Fibroblast of lung (primary cell): ENCODE measurements at places on chromosomes 7 and 10. TPM values are rescaled to one million over a fixed set of nuclear protein-coding genes. Genes with fewer than 3 reads are reported as not detected.
A peak's percentile ranks its signal among the peaks of the same experiment; 100 is the strongest.

DNA sequence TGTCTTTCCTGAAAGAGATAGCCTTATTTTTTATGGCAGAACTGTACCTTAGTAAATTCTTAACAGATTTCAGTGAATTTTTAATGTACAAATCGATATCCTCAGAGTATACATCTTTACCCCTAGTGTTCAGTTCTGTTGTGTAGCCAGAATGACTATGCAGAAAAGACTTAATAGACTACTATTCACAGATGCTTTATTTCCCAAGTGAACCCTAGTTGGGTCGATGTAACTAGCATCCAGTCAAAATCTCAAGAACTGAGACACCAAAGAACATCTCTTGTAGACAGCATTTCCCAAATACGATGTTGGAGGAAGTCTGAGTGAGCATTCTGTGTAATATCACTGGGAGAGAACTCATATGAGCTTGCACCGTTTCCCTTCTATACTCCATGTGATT lies 1.5 kb downstream of the AKR1C3 start:
- DNase-seq: no peak

GRCh38 chr10:26215935-26216584 lies 514 bp upstream of the GAD2 start:
- no peak for DNase-seq

GRCh38 chr7:2687338-2687869 lies 598 bp upstream of the AMZ1 start:
- no peak for DNase-seq

- no peak for DNase-seq
These were observed 6.6 kb downstream of the SYNPO2L start for GRCh38 chr10:73648975-73649829.

DNA sequence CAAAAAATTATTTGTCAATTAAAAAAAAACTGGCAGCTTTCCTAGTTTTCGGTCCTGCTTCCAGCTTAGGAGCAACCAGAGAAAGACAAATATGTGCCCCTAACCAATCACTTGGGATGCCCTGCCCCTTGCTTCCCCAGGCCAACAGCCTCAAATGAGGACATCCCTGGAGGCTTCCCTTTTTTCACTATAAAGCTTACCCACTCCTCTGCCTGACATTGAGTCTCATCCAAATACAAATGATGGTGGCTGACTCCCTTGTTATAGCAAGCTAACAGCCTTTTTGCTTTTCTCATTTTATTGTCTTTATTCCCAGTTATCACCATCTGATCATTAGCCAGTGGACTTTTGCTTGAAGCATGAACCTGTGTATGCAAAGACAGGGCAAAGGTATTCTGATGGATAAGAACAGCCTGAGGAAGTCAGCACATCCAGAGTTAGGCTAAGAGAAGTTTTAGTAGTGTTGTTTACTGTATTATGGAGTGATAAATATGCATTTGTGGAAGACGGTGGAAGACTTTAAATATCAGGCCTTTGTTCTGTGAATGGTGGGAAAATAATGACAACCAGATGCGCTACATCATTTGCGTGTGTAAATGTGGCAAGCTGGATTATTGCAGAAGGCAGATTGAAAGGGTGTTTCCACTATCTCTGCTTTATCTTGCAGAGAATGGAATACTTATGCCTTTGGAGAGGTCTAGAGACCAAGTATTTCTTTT lies 1.7 kb upstream of the CCM2 start:
- DNase-seq: no peak

DNA sequence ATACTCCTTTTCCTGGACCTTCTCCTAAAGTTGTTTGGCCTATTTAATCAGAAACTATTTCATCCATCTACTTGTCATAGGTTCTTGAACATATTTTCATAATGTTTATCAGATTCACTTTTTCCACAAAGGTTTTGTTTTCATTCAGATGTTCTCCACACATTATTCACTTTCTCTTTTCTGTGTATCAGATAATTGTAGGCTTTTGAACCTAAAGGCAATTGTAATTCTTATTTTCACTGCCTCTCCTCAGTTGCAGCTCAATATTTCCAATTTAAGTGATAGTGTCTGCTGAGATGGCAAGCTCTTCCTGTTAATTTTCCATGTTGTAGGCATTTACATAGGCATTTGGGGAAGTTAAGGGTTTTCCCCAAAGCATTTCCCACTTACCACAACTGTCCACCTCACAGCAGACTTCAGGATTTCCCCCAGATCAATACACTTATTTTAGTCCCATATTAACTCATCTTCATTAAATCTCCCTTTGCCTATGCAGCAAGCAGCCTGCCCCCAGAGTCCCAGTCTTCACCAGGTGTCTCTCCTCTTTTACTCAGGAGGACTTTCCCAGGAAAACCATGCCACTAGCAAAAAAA lies 12.3 kb upstream of the IKZF1 start:
- DNase-seq: no peak

- DNase-seq: no peak
These were observed 67.7 kb downstream of the HK1 start for GRCh38 chr10:69345890-69346474.

DNA sequence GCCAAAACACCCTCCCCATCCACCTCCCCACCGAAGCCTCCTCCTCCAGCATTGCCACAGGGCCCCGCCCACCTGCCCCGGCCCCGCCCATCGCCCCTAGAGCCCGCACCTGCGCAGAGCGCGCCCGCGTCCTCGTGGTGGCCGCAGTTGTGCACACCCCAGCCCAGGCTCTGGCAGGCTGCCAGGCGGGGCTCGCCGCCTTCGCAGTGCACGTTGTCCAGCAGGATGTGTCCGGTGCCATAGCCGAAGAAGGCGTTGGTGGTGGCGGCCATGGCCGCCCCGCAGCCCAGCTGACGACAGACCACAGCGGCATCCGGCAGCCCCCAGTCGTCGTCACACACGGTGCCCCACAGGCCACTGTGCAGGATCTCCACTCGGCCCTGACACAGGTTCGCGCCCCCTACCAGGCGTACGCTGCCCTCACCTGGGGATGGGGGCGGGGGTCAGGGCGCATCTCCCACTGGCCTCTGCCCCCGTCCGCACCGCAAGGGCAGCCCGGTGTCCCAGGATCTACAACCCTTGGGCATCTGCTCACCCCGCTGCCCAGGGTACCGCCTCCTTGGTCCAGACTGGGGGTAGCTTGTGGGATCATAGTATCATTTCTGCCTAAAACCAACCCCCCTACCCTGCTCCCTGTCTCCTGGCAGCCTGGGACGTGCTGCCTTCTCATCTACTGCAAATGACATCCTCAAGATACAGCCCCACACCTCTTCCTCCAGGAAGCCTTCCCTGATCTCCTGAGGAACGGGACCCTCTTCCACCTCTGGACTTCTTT lies 11.9 kb downstream of the SSC4D start:
- DNase-seq: peak; percentile 57

- DNase-seq: no peak
These were observed 208.3 kb downstream of the ZMYND11 start for GRCh38 chr10:343231-344220.

DNA sequence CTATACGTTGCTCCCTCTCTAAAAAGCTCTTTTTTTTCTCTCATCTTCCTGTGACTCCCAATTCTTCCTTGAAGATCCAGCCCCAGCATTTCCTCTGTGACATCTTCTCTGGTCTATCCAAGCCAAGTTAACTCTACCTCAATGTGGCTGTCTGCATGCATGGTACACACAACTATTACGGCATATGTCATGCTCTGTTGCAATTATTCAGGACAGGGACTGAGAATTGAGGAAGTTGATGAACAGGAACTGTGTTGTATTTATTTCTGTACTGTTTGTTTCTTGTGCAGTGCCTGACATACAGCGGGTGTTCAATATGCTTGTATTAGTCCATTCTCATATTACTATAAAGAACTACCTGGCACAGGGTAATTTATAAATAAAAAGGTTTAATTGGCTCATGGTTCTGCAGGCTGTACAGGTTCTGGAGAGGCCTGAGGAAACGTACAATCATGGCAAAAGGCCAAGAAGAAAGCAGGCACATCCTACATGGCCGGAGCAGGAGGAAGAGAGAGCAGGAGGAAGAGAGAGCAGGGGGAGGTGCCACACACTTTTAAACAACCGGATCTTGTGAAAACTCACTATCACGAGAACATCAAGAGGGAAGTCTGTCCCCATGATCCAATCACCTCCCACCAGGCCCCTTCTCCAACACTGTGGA lies 6.3 kb downstream of the TRPV5 start:
- no peak for DNase-seq

GRCh38 chr7:22849662-22850061 lies 27.0 kb upstream of the TOMM7 start:
- DNase-seq: no peak

DNA sequence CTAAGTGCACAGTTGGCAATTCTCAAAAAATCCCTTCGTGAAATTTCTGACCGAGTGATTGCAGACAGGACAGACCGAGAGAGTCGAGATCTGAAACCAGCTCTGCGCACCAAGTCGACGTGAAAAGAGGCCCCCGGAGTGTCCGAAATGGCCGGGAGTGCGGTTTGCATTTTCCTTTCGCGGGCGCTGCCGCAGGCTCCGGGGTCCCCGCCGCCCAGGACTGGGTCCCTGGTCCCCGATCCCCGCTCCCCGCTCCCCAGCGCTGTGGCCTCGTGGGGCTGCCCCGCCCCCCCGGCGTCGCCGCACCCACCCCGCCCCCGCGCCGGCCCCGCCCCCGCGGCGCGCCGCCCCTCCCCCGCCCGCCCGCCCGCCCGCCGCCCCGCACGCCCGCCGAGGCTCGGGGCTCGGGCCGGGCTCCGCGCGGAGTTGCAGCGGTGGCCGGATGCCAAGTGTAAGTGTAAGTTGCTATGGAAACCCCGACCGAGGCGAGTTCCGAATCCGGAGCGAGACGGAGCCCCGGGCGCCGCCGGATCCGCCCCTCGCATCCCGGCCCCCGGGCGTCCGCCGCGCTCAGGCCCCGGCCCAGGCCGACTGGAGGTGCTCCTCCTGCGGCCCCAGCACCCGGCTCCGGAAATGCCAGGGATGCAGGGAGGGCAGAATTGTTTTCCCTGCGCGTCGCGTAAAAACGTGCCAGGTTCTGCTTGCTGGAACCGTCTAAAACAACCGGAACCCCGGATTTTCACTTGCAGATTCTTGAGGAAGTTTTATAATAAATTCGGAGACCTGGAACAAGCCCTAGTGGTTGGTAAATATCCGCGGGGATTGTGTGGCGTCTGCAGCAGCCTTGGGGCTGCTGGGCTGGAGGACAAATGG lies 4.6 kb downstream of the BMI1 start:
- peak; percentile 73 for DNase-seq

- peak; percentile 69 for DNase-seq
These were observed 48.1 kb downstream of the PDLIM1 start for GRCh38 chr10:95242581-95243317.

DNA sequence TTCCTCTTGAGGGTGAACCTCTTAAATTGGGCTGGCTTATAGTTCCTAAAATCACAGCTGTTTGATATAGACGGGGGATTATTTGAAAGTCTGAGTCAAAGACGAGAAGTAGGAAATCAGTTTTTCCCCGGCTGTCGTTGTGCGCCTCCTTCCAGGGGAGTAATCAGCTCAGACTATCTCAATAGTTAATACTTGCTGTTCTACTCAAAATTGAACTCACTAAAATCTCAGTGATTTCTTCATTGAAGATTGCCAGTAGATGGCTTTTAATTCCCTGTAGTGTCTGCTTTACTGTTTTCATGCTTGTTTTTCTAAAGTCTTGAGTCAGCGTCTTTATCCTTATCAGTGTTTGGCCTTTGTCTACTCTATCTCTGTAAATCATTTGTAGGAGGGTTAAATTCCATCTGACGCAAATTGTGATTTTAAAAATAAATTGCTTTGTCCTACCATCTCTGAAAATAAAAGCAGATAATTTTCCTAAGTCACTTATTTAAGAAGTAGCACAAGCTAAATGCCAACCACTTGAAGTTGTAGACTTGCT lies 47.3 kb downstream of the CNNM2 start:
- DNase-seq: no peak

The CUBN gene
- total RNA-seq: 0.51 and 1.3 TPM in 2 replicates

The KEL gene
- total RNA-seq: under 0.01 TPM in 1 of 2 replicates, not detected in the other

The MYOF gene
- 161 and 298 TPM in 2 replicates for total RNA-seq

The MYL10 gene
- total RNA-seq: not detected in 2 replicates

The LIPN gene
- total RNA-seq: not detected in 2 replicates

The C10orf120 gene
- not detected in 2 replicates for total RNA-seq

The TRPV6 gene
- not detected in 2 replicates for total RNA-seq

The CFAP58 gene
- total RNA-seq: 0.26 and 0.33 TPM in 2 replicates

The UCMA gene
- not detected in 2 replicates for total RNA-seq

The OR9A2 gene
- not detected in 2 replicates for total RNA-seq
